A673 (cell line): ENCODE measurements at places on chromosomes 5 and 9. TPM values are rescaled to one million over a fixed set of nuclear protein-coding genes. Genes with fewer than 3 reads are reported as not detected.

GRCh38 chr5:122352331-122352730 is 40.3 kb downstream of the SNCAIP start:
- peaks cover 21% of the 10 kb centered on the region for H3K27me3 ChIP-seq
- no peaks in the 10 kb centered on the region for H3K36me3 ChIP-seq
- H3K4me1 ChIP-seq: no peaks in the 10 kb centered on the region
- no peak overlapping the region for H3K4me3 ChIP-seq
- H3K27ac ChIP-seq: no peak overlapping the region

Gene C9orf50
- total RNA-seq: 0.28 TPM in 1 of 2 replicates, not detected in the other

Gene DAPK1
- total RNA-seq: 380 and 386 TPM in 2 replicates

- DNase-seq: peak; percentile 0
- H3K27ac ChIP-seq: no peak overlapping the region
- H3K36me3 ChIP-seq: no peaks in the 10 kb centered on the region
- no peak overlapping the region for H3K4me3 ChIP-seq
Measured at GRCh38 chr5:163612358-163613149, 107.1 kb downstream of the MAT2B start.

- H3K27me3 ChIP-seq: no peaks in the 10 kb centered on the region
- H3K4me3 ChIP-seq: no peak overlapping the region
- no peak overlapping the region for H3K27ac ChIP-seq
- H3K4me1 ChIP-seq: peaks cover 43% of the 10 kb centered on the region
- H3K36me3 ChIP-seq: no peaks in the 10 kb centered on the region
- DNase-seq: peak; percentile 49
Measured at GRCh38 chr5:14190194-14191164, 47.3 kb downstream of the TRIO start.

- no peaks in the 10 kb centered on the region for H3K4me1 ChIP-seq
- no peak overlapping the region for H3K27ac ChIP-seq
- no peaks in the 10 kb centered on the region for H3K36me3 ChIP-seq
- DNase-seq: no peak
- no peak overlapping the region for H3K4me3 ChIP-seq
Measured at GRCh38 chr5:109982966-109983534, 293.3 kb downstream of the MAN2A1 start.

Gene CTXN3
- not detected in 2 replicates for total RNA-seq

- H3K27ac ChIP-seq: no peak overlapping the region
- H3K27me3 ChIP-seq: no peaks in the 10 kb centered on the region
- H3K4me1 ChIP-seq: no peaks in the 10 kb centered on the region
- H3K4me3 ChIP-seq: no peak overlapping the region
Measured at GRCh38 chr9:128231638-128232527, 28.7 kb downstream of the DNM1 start.

GRCh38 chr5:128228008-128228407 is 144.4 kb downstream of the SLC12A2 start:
- no peak overlapping the region for H3K27ac ChIP-seq
- no peak overlapping the region for H3K4me3 ChIP-seq
- DNase-seq: no peak
- H3K4me1 ChIP-seq: no peaks in the 10 kb centered on the region
- no peaks in the 10 kb centered on the region for H3K27me3 ChIP-seq
- no peaks in the 10 kb centered on the region for H3K36me3 ChIP-seq

DNA sequence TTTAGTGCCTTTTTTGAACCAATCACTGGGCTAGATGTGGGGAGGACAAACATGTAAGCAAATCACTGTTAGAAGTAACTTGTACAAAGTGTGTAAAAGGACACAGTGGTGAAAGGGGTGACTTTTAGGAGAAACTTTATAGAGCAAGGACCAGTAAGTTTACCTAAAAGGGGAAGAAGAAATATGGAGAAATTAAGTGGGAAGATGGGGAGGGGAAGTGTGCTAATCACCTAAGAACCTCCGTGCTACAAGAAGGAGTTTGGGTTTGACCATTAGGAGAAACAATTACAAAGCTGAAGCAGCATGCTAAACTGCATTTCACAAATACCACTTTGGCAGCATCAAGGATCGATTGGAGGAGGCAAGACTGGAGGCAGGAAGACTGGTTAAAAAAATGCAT is 17.3 kb downstream of the ITGA1 start:
- H3K36me3 ChIP-seq: peaks cover 18% of the 10 kb centered on the region
- no peak overlapping the region for H3K4me3 ChIP-seq
- no peak for DNase-seq
- no peaks in the 10 kb centered on the region for H3K27me3 ChIP-seq
- H3K4me1 ChIP-seq: peaks cover 28% of the 10 kb centered on the region

Gene IFNW1
- not detected in 2 replicates for total RNA-seq

DNA sequence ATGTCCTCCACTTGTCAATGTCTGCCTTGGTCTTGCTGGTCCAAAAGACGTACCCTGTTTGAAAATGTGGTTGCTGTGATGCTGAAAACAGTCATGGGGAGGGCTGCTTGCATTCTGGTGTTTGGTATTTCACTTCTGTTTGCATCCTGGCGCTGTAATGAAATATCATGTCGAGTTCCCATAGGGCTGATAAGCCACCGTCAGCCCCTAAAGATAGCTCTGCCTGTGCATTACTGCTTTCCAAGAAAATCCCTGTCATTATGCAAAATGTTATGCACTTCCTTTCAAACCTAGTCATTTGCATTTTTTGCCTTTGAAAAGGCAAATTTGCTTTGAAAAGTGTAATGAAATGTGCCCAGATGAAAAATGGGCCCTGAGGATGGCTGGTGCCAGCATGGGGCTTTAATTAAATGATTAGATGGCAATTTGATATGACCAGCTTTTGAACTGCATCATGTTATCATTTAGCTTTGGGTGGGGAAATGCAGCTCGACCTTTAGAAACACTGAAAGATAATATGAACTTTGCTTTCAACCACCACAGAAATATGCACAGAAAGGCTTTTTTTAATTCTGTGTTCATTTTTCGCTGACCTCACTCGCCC is 374.4 kb upstream of the SGCD start:
- no peaks in the 10 kb centered on the region for H3K27me3 ChIP-seq
- H3K4me1 ChIP-seq: no peaks in the 10 kb centered on the region
- H3K4me3 ChIP-seq: no peak overlapping the region

Gene NIPSNAP3A
- 13.6 and 14.7 TPM in 2 replicates for total RNA-seq

GRCh38 chr9:93930070-93930469 is 25.1 kb downstream of the BARX1 start:
- H3K27ac ChIP-seq: no peak overlapping the region
- no peak overlapping the region for H3K4me3 ChIP-seq
- H3K27me3 ChIP-seq: peaks cover 8% of the 10 kb centered on the region
- no peak for DNase-seq
- no peaks in the 10 kb centered on the region for H3K4me1 ChIP-seq

- peak overlapping the region; percentile 78 for H3K4me3 ChIP-seq
- peak overlapping the region; percentile 78 for H3K27ac ChIP-seq
- H3K4me1 ChIP-seq: peaks cover 3% of the 10 kb centered on the region
- no peaks in the 10 kb centered on the region for H3K27me3 ChIP-seq
- H3K36me3 ChIP-seq: no peaks in the 10 kb centered on the region
Measured at GRCh38 chr5:143403334-143403592, 223 bp downstream of the NR3C1 start.

DNA sequence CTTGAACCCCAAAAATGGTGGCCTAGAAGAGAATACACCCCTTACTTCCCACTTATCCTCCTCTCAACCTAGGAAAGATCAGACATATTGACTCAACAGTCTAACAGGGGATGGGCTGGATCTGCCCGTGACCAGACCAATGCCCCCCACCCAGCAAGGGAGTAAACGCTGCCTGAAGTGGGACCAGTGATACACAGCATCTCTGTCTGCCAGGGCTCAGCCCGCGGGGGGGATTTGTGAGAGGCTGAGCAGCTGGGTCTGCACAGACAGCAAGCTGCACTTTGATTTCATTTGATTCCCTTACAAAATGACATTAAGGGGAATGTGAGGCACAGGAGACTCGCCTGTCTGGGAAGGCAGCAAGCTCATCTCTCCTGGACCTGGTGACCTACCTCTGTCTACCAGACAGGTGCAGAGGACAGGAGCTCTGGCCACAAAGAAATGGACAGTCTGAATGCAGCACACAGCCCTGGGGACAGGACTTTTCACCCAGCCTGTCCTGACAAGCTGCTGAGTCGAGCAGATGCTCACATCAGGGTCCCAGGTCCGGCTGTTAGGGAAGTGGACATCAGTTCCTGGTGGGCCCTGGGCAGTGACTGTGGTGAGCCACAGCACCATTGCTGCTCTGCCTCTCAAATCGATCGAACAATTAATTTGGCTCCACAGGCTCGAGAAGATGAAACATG is 79.9 kb downstream of the RGS3 start:
- no peaks in the 10 kb centered on the region for H3K36me3 ChIP-seq
- no peak for DNase-seq
- H3K4me1 ChIP-seq: peaks cover 8% of the 10 kb centered on the region
- H3K27ac ChIP-seq: no peak overlapping the region
- no peak overlapping the region for H3K4me3 ChIP-seq
- no peaks in the 10 kb centered on the region for H3K27me3 ChIP-seq

DNA sequence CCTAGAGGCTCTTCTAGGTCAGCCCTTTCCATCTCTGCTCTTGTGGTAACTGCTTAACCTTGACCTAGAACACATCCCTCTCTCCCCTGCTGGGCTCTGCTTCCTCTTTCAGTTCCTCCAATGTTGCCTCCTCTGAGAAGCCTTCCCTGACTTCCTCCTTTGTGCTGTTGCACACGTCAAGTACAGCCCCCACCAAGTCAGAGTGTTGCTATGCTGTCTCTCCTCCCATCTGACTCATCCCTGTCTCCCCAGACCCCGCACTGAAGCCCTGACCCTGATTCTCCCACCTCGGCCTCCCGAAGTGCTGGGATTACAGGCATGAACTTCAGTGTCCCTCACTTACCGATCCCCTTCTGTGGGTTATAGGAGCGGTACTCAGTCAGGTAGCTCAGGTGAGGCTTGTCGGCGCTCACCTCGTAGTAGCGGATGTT is 10.4 kb upstream of the TRIM14 start:
- DNase-seq: no peak
- H3K36me3 ChIP-seq: no peaks in the 10 kb centered on the region
- H3K27ac ChIP-seq: no peak overlapping the region
- H3K4me3 ChIP-seq: no peak overlapping the region
- H3K4me1 ChIP-seq: no peaks in the 10 kb centered on the region

Gene ACTL7A
- not detected in 2 replicates for total RNA-seq

DNA sequence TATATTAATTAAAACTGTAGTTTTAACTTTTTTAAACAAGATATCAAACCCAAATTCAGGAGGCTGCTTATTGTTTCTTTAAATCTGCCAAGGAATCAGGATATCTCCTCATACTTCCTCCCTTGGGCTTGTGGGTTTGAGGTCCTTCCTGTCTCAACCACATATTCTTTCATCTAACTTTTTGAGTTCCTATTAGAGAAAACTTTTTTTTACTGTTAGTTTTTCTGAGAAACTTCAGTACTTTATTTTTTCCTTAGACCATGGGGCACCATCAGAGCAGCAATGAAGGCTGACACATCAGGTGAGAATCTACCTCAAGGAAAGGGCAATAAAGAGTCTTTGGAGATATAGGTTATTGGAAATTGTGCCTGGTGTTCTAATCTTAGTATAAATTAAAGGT is 56.7 kb downstream of the TSSK1B start:
- no peaks in the 10 kb centered on the region for H3K36me3 ChIP-seq
- H3K4me3 ChIP-seq: no peak overlapping the region
- DNase-seq: no peak
- H3K4me1 ChIP-seq: no peaks in the 10 kb centered on the region

DNA sequence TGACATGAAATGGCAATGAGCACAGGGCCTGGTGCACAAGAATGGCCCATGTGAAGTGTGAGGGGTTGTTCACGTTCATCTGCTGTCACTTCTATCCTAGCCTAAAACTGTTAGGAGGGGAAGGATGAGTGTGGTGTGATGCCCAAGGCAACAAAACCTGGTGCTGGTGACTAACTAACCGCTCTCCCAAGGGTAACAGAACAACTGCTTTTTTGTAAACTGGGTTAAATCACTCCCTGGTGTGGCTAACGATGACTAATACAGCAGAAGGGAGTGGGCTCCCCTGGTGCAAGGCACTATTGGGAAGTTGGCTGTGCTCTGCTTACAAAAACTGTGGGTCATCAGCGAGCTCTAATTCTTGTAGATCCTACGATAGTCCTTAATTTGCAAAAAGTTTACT is 103.2 kb upstream of the VCAN start:
- H3K4me3 ChIP-seq: no peak overlapping the region
- H3K4me1 ChIP-seq: no peaks in the 10 kb centered on the region
- H3K27me3 ChIP-seq: no peaks in the 10 kb centered on the region

Gene TIGD6
- 7.3 and 7.5 TPM in 2 replicates for total RNA-seq

DNA sequence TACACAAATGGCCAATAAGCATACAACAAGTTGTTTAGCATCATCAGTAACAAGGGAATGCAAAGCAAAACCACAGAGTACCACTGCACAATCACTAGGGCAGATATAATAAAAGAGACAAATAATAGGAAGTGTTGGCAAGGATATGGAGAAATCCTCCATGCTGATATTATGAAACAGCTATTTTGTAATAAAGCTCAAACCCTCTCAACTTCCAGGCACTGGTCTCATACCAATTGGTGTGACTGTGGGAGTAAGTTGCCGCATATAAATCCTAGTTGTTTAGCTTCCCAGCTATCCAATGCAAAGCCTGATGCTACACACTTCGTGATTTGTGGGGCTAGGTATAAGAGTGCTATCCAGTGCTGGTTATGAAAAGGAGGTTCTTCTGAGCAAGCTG is 88.6 kb downstream of the SMIM23 start:
- H3K27me3 ChIP-seq: no peaks in the 10 kb centered on the region
- H3K36me3 ChIP-seq: peaks cover 17% of the 10 kb centered on the region
- no peak overlapping the region for H3K4me3 ChIP-seq
- no peak overlapping the region for H3K27ac ChIP-seq
- no peaks in the 10 kb centered on the region for H3K4me1 ChIP-seq

- no peak overlapping the region for H3K4me3 ChIP-seq
- no peaks in the 10 kb centered on the region for H3K36me3 ChIP-seq
- DNase-seq: no peak
- no peaks in the 10 kb centered on the region for H3K4me1 ChIP-seq
- no peak overlapping the region for H3K27ac ChIP-seq
- peaks cover 5% of the 10 kb centered on the region for H3K27me3 ChIP-seq
Measured at GRCh38 chr5:152084476-152084875, 159.8 kb upstream of the GLRA1 start.

DNA sequence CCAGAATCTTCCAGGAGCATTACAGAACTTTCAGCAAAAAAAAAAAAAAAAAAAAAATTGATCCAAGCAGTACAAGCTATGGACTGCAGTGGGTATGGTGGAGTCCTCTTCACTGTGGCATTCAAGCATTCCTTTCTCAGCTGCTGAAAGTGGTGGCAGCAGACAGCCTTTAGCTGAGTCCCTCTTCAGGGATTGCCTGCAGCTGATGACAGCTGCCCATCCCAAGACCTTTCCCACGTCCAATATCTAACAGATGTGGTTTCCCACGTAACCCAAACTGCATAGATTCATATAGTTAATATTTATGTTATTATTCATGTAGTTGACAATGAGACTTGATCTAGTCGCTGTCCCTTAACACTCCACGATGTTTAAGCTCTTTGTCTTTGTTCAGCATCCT is 475.9 kb downstream of the TLE1 start:
- no peak overlapping the region for H3K27ac ChIP-seq
- H3K27me3 ChIP-seq: no peaks in the 10 kb centered on the region
- no peak for DNase-seq
- H3K36me3 ChIP-seq: no peaks in the 10 kb centered on the region

- H3K27ac ChIP-seq: no peak overlapping the region
- H3K27me3 ChIP-seq: no peaks in the 10 kb centered on the region
- H3K4me3 ChIP-seq: no peak overlapping the region
- peak; percentile 39 for DNase-seq
- no peaks in the 10 kb centered on the region for H3K4me1 ChIP-seq
Measured at GRCh38 chr5:57692582-57693487, 210.2 kb upstream of the ACTBL2 start.

Gene PITX1
- 1.8 and 2.0 TPM in 2 replicates for total RNA-seq
